OCI-LY7 (cell line): ENCODE measurements at places on chromosomes 12 and 14. TPM values are rescaled to one million over a fixed set of nuclear protein-coding genes. Genes with fewer than 3 reads are reported as not detected.
A peak's percentile ranks its signal among the peaks of the same experiment; 100 is the strongest.

SSPN gene
- not detected in 2 replicates for total RNA-seq

ITPR2 gene
- total RNA-seq: 44.7 and 56.6 TPM in 2 replicates

COL2A1 gene
- 0.08 TPM in 1 of 2 replicates, not detected in the other for total RNA-seq

P2RX2 gene
- not detected in 2 replicates for total RNA-seq

PYGL gene
- 2.6 and 3.3 TPM in 2 replicates for total RNA-seq

DNA sequence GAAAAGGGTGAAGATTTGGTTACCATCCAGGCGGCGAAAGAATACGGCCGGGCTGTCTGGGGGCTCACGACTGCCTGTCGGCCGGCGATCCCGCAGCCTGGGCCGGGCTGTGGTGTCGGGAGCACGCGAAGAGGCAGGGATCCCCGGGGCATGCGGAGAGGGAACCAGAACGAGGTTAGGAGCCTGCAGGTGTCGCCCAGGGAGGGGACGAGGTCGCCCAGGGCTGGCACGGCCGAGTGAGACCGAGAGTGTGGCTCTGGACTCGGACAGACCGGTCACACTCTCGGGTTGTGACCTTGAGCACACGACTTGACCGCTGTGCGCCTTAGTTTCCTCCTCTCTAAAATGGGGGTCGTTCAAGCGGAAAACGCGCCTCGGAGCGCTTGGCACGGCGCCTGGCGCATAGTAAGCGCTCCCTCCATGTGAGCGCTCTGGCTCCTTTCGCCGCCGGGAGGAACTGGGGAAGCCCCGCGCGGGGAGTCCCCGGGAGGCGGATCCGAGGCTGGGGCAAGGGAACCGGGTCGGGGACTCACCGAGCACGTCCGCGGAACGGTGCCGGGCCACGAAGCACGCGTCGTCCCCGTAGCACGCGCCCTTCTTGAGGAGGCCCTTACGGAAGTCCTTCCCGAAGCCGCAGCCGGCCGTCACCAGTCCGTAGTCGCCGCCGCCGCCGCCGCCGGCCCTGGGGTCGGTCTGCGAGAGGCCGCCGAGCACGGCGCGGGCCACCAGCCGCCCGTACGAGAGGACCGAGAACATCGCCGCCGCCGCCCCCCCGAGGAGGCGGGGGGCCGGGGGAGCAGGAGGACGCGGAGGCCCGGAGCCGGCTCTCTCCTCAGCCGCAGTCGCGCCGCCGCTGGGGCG is 612 bp downstream of the PPTC7 start:
- peak; percentile 70 for DNase-seq

GRCh38 chr12:44379831-44380230 is 496.3 kb downstream of the NELL2 start:
- no peak for DNase-seq

DNA sequence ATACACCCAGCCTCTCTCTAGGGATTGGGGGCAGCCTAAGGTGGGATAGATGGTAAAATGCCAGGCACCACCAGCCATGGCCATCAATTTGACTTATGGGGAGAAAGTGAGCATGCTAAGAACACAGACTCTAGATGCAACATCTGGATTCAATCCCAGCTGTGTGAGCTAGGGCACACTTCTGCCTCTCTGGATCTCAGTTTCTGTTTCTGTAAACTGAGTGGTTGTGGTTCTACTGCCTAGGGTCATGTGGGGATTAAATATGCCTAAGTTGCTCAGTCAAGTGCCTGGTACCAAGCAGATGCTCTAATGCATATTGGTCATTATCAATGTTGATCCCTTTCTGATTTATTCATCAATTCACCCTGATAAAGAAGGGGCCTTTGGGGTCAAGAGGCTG is 12.6 kb upstream of the OAS1 start:
- no peak for DNase-seq

- no peak for DNase-seq
Measured at GRCh38 chr14:33430414-33431035, 491.8 kb downstream of the NPAS3 start.

GRCh38 chr12:66859751-66860440 is 181.0 kb upstream of the GRIP1 start:
- no peak for DNase-seq

GRCh38 chr12:9098463-9099026 is 17.2 kb downstream of the A2M start:
- no peak for DNase-seq

GRCh38 chr14:94355191-94355794 is 32.2 kb upstream of the SERPINA6 start:
- no peak for DNase-seq

- no peak for DNase-seq
Measured at GRCh38 chr12:70971001-70971794, 50.7 kb upstream of the PTPRR start.
